ENCODE measurements at places on chromosomes 13 and 19. TPM values are rescaled to one million over a fixed set of nuclear protein-coding genes. Genes with fewer than 3 reads are reported as not detected.

Gene FAM216B
- not detected for total RNA-seq

Gene SERPINE3
- total RNA-seq, result 0.07 TPM

Gene ADM5
- 0.72 TPM for total RNA-seq

Gene ZNF575
- total RNA-seq, result 0.27 TPM

Gene TNNI3
- not detected for total RNA-seq

Gene PNMA8C
- total RNA-seq, result not detected

Gene TMPRSS9
- under 0.01 TPM for total RNA-seq

Gene SIX5
- 6.4 TPM for total RNA-seq

Gene FGF22
- total RNA-seq, result not detected

Gene DPY19L3
- total RNA-seq, result 40.7 TPM

Gene PSG1
- total RNA-seq, result not detected

Gene FLT3
- total RNA-seq, result not detected

Gene CADM4
- total RNA-seq, result 1.7 TPM

Gene ZNF160
- 27.9 TPM for total RNA-seq

Gene GNG8
- total RNA-seq, result not detected

Gene CEACAM8
- total RNA-seq, result not detected

Gene TFPT
- total RNA-seq, result 19.7 TPM

Gene ZNF534
- not detected for total RNA-seq

Gene MICU2
- 53.7 TPM for total RNA-seq

Gene GPR183
- not detected for total RNA-seq

Gene ZNF541
- not detected for total RNA-seq

Gene HIF3A
- total RNA-seq, result 9.0 TPM

Gene SLC1A6
- not detected for total RNA-seq

Gene ZNF563
- 0.43 TPM for total RNA-seq

Gene MAN2B1
- 29.6 TPM for total RNA-seq

Gene KIR2DL4
- not detected for total RNA-seq

Gene SIGLEC8
- not detected for total RNA-seq

Gene RGS9BP
- total RNA-seq, result 0.22 TPM

Gene DCUN1D2
- total RNA-seq, result 10.6 TPM

Gene SKA3
- total RNA-seq, result 46.0 TPM

Gene CYP4F2
- not detected for total RNA-seq

Gene C19orf18
- total RNA-seq, result not detected

Gene LPAR6
- 17.9 TPM for total RNA-seq

Gene SHISA2
- 5.5 TPM for total RNA-seq

Gene CGB8
- not detected for total RNA-seq

Gene LGALS14
- not detected for total RNA-seq

Gene FGF21
- total RNA-seq, result not detected

Gene ARID3A
- total RNA-seq, result 6.9 TPM

Gene ZNF14
- 6.4 TPM for total RNA-seq

Gene BBC3
- total RNA-seq, result 10.6 TPM

Measured in thoracic aorta endothelial cell (primary cell).